ENCODE measurements at places on chromosomes 7 and 10. TPM values are rescaled to one million over a fixed set of nuclear protein-coding genes. Genes with fewer than 3 reads are reported as not detected.
A peak's percentile ranks its signal among the peaks of the same experiment; 100 is the strongest.

CYP26A1 gene
- 2.1 TPM for total RNA-seq

ZNF804B gene
- not detected for total RNA-seq

UTF1 gene
- not detected for total RNA-seq

RSPH10B2 gene
- total RNA-seq: not detected

TMEM270 gene
- not detected for total RNA-seq

MSMB gene
- not detected for total RNA-seq

KAT6B gene
- total RNA-seq: 15.7 TPM

PIK3CG gene
- total RNA-seq: 2.9 TPM

HERC4 gene
- 15.8 TPM for total RNA-seq

PNLIP gene
- not detected for total RNA-seq

PKD2L1 gene
- not detected for total RNA-seq

GARIN1A gene
- total RNA-seq: 0.86 TPM

AOAH gene
- not detected for total RNA-seq

GRCh38 chr7:137658190-137658900 lies 188.4 kb downstream of the DGKI start:
- no peak for DNase-seq

- DNase-seq: no peak
Observed at GRCh38 chr10:69317175-69317604, 38.9 kb downstream of the HK1 start.

GRCh38 chr10:71395621-71396020 lies 1.1 kb upstream of the CDH23 start:
- no peak for DNase-seq

- no peak for DNase-seq
Observed at GRCh38 chr7:70131817-70132216, 533.5 kb downstream of the AUTS2 start.

DNA sequence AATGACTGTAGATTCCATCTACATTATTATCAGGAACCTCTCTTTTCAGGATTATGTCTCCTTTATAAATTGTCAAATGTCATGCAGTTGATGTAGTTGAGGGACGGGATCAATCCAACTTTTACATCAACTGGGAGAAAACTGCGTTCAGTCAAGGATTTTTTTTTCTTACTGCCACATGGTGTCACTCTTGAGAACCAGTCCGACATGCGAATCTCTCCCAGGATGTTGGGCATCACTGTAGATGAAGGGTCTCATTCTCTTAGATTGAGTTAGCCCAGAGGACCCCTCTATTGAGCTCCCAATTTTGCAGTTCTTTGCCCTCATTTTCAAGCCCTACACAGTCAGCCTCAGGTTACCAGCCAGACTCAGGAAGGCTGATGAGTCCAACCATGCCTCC lies 120.3 kb upstream of the PTPRZ1 start:
- peak; percentile 30 for DNase-seq

DNA sequence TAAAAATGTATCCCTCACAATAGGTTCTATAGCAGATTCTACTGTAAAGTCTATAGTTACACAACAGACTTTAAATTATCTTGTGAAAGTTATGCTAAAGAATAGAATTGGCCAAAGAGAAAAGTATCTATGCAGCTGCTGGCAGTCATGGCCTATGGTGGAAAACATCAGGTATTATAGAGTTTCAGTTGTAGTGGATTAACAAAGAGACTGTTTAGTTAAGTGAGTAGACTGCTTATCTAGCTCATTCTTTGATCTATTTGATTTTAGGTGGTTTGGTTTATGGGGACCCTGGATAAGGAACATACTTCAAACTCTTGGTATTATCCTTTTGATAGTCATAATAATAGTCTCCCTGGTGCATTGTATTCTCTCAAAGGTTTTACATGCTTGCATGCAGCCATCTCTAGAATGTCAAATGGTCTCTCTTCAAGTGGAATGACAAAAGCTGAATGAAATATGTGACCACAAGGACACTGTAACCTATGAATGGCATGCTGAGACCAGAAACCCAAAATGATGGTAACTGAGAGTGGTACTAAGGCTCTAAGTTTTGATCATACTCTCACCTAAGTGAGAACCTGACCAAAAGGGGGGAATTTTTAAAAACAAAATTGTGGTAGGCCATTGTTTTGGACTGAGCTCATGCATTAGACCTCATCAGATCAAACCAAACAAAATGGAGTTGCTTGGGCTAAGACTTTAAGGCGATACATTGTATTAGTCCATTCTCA lies 54.9 kb upstream of the NAMPT start:
- DNase-seq: no peak

- DNase-seq: peak; percentile 13
Observed at GRCh38 chr7:112938863-112939573, 147.6 kb downstream of the GPR85 start.

DNA sequence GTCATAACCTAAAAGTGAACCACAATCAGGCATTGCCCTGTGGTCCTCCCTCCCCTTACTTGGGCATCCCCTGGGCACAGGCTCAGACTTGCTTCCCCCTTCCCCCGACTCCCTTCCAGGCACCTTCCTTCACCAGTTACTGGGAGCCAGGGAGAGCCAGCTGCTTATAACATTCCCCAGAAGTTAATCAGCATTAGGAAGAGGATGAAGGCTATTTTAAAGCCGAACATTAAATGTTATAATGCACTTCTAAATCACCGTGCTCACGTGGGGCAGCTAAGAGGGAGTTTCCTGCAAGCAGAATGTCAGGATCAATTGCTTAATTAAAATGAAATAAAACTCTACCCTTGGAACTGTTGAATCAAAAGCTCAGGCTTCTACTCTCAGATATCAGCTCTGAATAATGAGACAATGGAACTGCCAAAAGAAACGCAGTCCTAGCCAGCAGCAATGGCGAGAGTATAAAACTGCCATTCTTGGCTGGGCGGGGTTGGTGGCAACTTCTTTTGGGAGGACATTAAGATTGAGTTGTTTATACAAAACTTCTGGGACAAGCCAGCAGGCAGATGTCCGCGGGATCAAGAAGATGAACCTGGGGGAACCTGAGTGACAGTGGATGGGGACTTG lies 169.5 kb downstream of the FANK1 start:
- DNase-seq: no peak

- no peak for DNase-seq
Observed at GRCh38 chr10:86053675-86054074, 312.9 kb downstream of the GRID1 start.

DNA sequence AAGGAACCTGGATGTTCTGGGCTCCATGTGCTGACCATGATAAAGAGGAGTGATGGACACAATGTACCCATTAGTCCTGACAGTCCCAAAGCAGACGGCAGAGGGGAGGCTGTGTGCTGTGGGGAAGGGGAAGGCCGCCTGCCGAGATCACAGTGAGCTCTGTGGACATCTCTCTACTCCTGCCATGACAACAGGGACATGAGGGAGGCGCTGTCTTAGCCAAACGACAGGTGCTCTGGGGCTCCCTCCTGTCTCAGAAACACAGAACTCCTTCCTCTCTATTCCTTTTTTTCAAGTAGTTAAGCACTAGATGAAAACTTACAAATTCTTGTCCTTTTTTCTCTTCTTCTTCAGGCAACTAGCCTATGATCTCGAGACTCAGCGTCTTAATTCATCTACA lies 113.1 kb downstream of the RNF32 start:
- DNase-seq: no peak

- DNase-seq: no peak
Observed at GRCh38 chr10:133101416-133101810, 13.7 kb downstream of the ADGRA1 start.

- DNase-seq: no peak
Observed at GRCh38 chr7:77561352-77561751, 24.3 kb downstream of the PTPN12 start.

DNA sequence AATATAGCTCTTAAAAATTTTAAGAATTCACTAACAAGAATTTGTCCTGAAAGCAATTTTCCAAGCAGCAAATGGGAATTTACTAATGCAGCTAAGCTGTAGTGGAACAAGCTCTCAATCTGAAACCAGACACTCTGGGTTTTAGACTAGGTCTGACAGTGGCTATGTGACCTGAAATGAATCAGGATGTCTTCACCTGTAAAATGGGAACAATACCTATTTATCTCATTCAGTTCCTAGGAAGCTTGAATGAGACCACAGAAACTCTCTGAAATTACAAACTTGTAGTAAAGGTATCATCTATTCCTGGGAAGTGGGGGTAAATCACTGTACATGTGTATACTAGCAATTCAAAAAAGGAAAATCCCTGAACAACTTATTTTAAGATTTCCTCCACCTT lies 1.2 kb downstream of the DNAJC2 start:
- DNase-seq: no peak

- DNase-seq: no peak
Observed at GRCh38 chr7:134732728-134733127, 46.7 kb upstream of the CALD1 start.

DNA sequence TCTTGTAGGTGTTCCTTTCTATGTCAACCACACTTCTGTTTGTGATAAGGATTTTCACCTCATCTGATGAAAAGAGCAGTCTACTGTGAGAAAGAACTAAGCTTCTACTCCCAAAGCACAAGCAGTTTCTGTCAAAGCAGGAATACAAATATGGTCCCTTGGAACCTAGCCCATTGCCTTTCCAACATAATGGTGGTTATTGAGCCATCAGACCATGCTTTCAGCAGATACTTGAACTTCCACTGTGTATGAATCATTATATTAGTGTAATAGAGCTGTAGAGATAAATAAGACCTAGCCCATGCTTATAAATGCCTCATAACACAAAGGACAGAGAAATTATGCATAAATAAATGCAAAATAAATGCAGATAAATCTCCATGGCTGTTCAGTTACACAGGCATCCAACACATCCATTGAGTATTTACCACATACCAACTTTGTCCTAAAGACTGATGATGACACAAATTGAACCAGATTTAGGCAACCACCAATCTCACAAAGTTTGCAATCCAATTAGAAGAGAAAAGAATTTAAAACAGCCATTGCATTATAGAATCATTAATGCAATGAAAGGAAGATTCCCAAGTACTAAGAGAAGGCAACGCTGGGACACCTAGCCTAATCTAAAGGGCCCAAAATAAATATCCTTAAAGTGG lies 729.4 kb upstream of the C7orf33 start:
- DNase-seq: no peak

DNA sequence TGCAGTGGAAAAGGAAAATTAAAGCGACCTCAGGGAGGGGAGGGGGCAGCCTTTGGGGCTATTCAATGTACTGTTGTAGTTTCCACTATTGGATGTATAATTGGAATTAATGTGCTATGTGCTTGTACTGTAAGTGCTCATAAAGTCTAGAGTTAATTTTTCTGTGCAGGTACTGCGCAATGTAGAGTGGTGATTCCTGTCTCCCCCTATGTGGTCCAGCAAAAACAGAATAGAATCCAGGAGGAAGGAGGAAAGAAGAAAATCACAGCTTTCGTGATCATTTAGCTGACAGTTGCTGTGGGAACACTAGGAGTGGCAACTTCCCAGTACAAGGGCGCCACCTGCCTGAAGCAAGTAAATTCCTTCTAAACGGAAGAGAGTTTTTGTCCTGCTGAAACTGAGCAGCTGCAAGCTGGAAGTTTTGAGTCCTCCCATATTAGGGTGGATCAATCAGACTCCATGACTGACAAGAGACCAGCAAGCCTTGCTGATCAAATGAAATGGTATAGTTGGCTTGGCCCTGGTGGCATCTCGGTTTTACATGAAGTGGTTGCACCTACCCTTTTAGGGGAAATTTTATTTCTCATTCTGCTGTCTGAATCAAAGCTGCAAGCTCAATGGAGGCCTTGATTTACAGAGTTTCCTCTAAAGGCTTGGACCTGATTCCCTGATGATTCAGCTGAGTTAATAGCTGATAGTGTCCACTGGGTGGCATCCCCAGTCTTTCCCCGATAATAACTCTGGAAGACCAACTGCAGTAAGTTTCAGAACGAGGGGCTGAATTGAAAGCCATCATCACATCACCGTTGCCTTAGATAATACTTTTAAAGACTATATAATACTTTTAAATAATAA lies 299.8 kb downstream of the HGF start:
- DNase-seq: peak; percentile 73

GRCh38 chr10:78860260-78860914 lies 208.4 kb upstream of the ZMIZ1 start:
- DNase-seq: no peak

DNA sequence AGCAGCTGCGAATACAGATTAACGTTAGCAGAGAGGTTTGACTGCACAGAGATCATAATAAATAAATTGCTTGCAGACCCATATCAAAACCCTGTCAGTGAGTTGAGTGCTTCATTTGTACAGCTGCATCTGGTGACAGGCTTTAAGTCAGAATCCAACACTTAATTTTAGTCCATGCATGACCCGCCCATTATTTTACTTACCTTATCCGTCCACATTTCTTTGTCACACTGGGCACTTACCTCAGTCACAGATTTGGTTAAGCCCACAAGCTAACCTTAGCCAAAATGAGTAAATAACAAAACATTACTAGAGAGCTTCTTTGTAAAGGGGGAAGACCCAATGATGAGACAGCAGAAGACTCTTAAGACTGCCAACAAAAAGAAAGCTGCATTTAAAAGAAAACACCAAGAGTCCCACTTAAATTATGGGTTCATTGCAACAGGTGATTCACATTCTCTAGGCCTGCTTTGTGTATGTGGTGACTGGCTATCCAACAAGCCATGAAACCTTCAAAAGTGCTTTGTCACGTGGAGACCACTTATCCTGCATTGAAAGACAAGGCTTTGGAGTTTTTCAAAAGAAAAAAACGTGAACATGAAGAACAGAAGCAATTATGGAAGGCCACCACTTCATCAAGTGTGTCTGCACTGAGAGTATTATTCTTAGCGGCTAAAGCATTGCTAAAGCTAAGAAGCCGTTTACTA lies 32.2 kb downstream of the PHTF2 start:
- no peak for DNase-seq

DNA sequence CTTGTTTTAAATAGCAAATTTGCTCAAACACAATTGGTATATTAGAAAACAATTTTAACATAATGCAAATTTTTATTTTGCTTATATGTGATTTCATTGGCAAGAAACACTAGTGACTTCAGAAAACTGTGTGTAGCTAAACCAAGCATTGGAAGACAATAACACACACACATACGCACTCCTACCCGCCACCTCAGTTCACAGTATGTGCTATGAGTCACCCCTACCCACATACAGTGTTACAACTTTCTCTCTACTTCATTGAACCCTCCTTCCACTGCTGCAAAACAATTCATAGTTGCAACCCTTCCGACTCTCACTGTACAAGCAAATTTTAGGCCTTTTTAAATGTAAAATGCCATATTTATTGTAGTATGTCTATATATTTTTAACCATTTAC lies 119.9 kb upstream of the THSD7A start:
- no peak for DNase-seq

GRCh38 chr7:126656165-126656564 lies 596.6 kb downstream of the GRM8 start:
- no peak for DNase-seq
